Pulmonary artery endothelial cell (primary cell): ENCODE measurements at places on chromosomes 11 and 22. TPM values are rescaled to one million over a fixed set of nuclear protein-coding genes. Genes with fewer than 3 reads are reported as not detected.

Gene ACTN3
- 0.07 TPM in 2 replicates for total RNA-seq

Gene GPR137
- 5.4 and 11.0 TPM in 2 replicates for total RNA-seq

Gene RFPL1
- not detected in 2 replicates for total RNA-seq

Gene POLD3
- 11.7 and 16.6 TPM in 2 replicates for total RNA-seq

Gene KRTAP5-3
- total RNA-seq = not detected in 2 replicates

Gene FSHB
- total RNA-seq = not detected in 2 replicates

Gene SHISAL1
- total RNA-seq = under 0.01 TPM in 1 of 2 replicates, not detected in the other

Gene TSPO
- 207 and 342 TPM in 2 replicates for total RNA-seq

Gene DYNC2H1
- total RNA-seq = 10.8 and 12.5 TPM in 2 replicates

Gene OR51B4
- not detected in 2 replicates for total RNA-seq

Gene IL17RA
- total RNA-seq = 5.2 and 5.5 TPM in 2 replicates

Gene APOBEC3A
- total RNA-seq = not detected in 2 replicates

Gene KCNE3
- 0.40 and 1.7 TPM in 2 replicates for total RNA-seq

Gene GAL3ST1
- not detected in 2 replicates for total RNA-seq

Gene TP53AIP1
- not detected in 2 replicates for total RNA-seq

Gene NXPE1
- total RNA-seq = not detected in 2 replicates

Gene GALNT18
- total RNA-seq = 0.53 and 1.7 TPM in 2 replicates

Gene MB
- total RNA-seq = not detected in 2 replicates

Gene C11orf21
- total RNA-seq = not detected in 2 replicates

Gene MYEOV
- total RNA-seq = 1.1 and 2.2 TPM in 2 replicates

Gene NPAS4
- not detected in 2 replicates for total RNA-seq

Gene GAB2
- 19.6 and 20.1 TPM in 2 replicates for total RNA-seq

Gene ABCG4
- 0.20 and 0.35 TPM in 2 replicates for total RNA-seq

Gene GLB1L2
- 0.21 and 0.59 TPM in 2 replicates for total RNA-seq

Gene CFAP300
- 0.13 TPM in 1 of 2 replicates, not detected in the other for total RNA-seq

Gene IFITM10
- total RNA-seq = 0.04 and 0.13 TPM in 2 replicates

Gene MS4A15
- not detected in 2 replicates for total RNA-seq

Gene OR52E6
- total RNA-seq = not detected in 2 replicates

Gene SCGB1A1
- not detected in 2 replicates for total RNA-seq

Gene SHANK3
- total RNA-seq = 12.2 and 15.1 TPM in 2 replicates

Gene HBD
- total RNA-seq = not detected in 2 replicates

Gene PTPRJ
- total RNA-seq = 7.3 and 7.9 TPM in 2 replicates

Gene MYOD1
- not detected in 2 replicates for total RNA-seq

Gene UPK3A
- total RNA-seq = not detected in 2 replicates

Gene ESAM
- 85.7 and 102 TPM in 2 replicates for total RNA-seq

Gene PDE3B
- total RNA-seq = 4.3 and 4.7 TPM in 2 replicates

Gene APOBEC3B
- total RNA-seq = 2.4 and 4.2 TPM in 2 replicates

Gene SERPIND1
- total RNA-seq = 0.59 and 2.8 TPM in 2 replicates

Gene VPREB1
- total RNA-seq = not detected in 2 replicates

Gene GGTLC2
- not detected in 2 replicates for total RNA-seq

Gene CASP1
- total RNA-seq = 6.7 and 47.4 TPM in 2 replicates

Gene TUBA8
- 7.3 and 12.9 TPM in 2 replicates for total RNA-seq

Gene MAPK8IP2
- 0.11 and 0.13 TPM in 2 replicates for total RNA-seq

Gene ANO1
- total RNA-seq = 0.21 and 0.33 TPM in 2 replicates

Gene PRR33
- not detected in 2 replicates for total RNA-seq

Gene AIFM3
- 0.07 and 0.56 TPM in 2 replicates for total RNA-seq
